Testis (tissue), 5 donors: ENCODE measurements at places on chromosomes 2 and 18. TPM values are rescaled to one million over a fixed set of nuclear protein-coding genes. Genes with fewer than 3 reads are reported as not detected.

DNA sequence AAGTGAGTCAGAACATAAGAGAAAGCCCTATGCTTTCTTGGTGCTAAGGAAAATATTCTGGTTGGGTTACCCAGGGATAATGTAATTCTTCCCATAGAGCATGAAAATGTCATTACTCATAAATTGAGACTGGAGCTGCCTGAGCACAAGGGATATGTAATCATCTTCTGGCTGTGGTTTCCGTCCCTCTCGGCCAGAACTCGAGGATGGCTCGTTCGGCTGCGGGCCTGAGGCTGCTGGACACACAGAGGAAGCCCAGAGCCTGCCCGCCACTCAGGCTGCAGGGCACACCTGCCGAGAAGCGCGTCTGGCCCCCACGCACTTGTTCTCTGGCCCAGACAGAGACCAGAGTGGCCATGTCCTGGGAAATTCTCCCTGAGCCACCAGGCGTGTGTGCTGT is 104.9 kb downstream of the ASAP2 start:
- H3K4me1 ChIP-seq, result peaks cover 7% of the 10 kb centered on the region
- no peaks in the 10 kb centered on the region for H3K27me3 ChIP-seq
- H3K36me3 ChIP-seq, result no peaks in the 10 kb centered on the region

DNA sequence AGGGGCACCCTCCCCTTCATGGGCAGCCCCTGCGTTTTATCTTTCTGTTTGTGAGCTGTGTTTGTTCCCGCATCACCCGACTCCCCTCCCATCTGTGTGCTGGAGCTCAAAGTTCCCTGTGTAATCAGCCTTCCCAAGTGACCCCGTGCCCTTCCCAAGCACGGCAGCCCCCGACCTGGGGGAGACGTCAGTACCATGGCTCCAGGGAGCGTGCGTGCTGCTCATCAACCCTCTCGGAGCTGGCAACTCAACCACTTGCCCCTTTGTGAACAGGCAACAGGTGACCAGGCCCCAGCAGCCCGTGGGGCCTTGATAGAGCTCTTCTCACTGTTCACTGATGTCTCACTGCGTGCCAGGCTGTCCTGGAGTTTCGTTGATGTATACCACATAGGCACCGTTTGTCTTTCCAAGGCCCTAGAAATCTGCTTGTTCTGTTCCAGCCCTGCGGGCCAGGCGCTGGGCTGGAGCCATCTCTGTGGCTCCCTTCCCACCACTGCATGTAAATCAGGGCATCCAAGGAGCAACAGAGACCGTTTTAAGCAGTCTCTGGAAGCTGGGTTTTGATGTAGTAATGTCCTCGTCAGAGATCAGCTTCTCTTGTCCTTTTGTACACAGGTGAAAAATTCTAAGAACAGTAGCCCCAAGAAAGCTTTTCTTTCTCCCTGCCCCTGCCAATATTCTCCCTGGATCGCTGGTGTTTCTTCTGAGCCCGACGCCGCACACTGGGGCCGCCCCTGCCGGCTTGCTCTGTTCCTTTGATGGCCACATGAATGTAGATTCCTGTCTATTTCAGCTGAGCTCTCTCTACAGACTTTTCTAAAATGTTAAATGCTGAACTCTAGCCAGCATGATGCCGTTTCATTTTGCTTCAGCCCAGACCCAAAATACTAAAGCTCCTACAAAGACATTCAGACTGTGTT is 107.0 kb upstream of the PTPRM start:
- no peaks in the 10 kb centered on the region for H3K27me3 ChIP-seq
- DNase-seq, result peak; percentile 82
- peak overlapping the region; percentile 21 for H3K27ac ChIP-seq
- H3K4me3 ChIP-seq, result peak overlapping the region; percentile 17
- H3K4me1 ChIP-seq, result peaks cover 22% of the 10 kb centered on the region
- H3K36me3 ChIP-seq, result no peaks in the 10 kb centered on the region

GRCh38 chr2:883803-884748 is 66.6 kb upstream of the SNTG2 start:
- H3K4me3 ChIP-seq, result no peak overlapping the region
- DNase-seq, result no peak
- no peaks in the 10 kb centered on the region for H3K36me3 ChIP-seq
- H3K27me3 ChIP-seq, result no peaks in the 10 kb centered on the region
- peaks cover 16% of the 10 kb centered on the region for H3K4me1 ChIP-seq

DNA sequence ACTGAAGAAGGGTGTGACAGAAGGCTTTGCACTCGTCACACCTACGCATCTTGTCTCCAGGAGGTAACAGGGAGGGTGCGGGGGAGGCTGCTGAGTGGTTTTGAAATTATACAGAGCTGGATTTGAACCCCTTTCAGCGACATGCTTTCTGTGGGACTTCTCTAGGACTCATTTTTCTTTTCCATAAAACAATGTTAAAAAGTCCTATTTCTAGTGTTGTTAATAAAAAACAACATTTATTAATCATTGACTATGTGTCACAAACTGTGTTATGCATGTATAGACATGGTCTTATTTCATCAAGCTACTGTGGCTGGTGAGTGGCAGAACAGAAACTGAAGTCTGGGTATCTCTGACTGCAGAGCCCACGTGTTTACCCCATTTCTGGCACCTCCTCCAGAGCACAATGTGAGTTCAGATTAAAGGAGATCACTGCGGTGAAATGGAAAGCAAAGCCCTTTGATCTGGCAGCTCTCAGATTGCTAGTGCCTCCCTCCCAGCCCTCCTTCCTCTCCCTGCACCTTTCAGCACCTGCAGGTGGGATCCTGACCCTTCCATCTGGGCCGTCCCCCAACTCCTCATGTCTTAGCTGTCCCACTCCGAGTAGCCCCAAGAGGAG is 315.5 kb upstream of the MYT1L start:
- H3K4me1 ChIP-seq, result no peaks in the 10 kb centered on the region
- H3K4me3 ChIP-seq, result no peak overlapping the region
- no peak overlapping the region for H3K27ac ChIP-seq
- H3K27me3 ChIP-seq, result no peaks in the 10 kb centered on the region
- no peak for DNase-seq

- H3K27ac ChIP-seq, result no peak overlapping the region
- no peaks in the 10 kb centered on the region for H3K27me3 ChIP-seq
- no peaks in the 10 kb centered on the region for H3K36me3 ChIP-seq
- no peaks in the 10 kb centered on the region for H3K4me1 ChIP-seq
- no peak overlapping the region for H3K4me3 ChIP-seq
Observed at GRCh38 chr2:176240301-176240700, 28.9 kb upstream of the MTX2 start.

DNA sequence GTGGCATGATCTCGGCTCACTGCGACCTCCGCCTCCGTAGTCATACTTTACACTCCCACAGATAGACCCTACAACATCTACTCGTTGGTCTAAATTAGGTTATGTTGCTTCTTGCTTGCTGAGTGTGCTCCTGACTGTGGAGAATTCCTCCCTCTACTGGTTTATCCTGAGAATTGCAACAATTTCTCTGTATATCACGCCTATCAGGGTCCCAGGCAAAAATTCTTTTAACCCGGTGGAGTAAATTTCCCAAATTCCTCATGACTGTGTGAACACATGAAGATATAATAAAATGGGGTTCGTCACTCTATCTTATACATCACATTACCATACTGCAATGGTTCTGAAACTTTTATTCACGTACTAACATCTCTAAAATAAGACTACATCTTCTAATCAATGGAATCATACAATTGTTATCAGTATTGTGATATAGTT is 156.7 kb downstream of the EVA1A start:
- H3K4me3 ChIP-seq, result no peak overlapping the region
- H3K27ac ChIP-seq, result no peak overlapping the region
- DNase-seq, result no peak
- H3K36me3 ChIP-seq, result no peaks in the 10 kb centered on the region
- no peaks in the 10 kb centered on the region for H3K4me1 ChIP-seq
- H3K27me3 ChIP-seq, result no peaks in the 10 kb centered on the region

GRCh38 chr18:63553081-63553480 is 10.9 kb downstream of the SERPINB12 start:
- H3K36me3 ChIP-seq, result no peaks in the 10 kb centered on the region
- H3K27ac ChIP-seq, result no peak overlapping the region
- no peaks in the 10 kb centered on the region for H3K4me1 ChIP-seq
- DNase-seq, result peak; percentile 38

GRCh38 chr2:84958135-84959059 is 12.6 kb upstream of the KCMF1 start:
- no peaks in the 10 kb centered on the region for H3K4me1 ChIP-seq
- H3K27me3 ChIP-seq, result no peaks in the 10 kb centered on the region
- no peak for DNase-seq
- no peak overlapping the region for H3K4me3 ChIP-seq
- no peaks in the 10 kb centered on the region for H3K36me3 ChIP-seq

IL37 gene
- 1.3 TPM for total RNA-seq

DNA sequence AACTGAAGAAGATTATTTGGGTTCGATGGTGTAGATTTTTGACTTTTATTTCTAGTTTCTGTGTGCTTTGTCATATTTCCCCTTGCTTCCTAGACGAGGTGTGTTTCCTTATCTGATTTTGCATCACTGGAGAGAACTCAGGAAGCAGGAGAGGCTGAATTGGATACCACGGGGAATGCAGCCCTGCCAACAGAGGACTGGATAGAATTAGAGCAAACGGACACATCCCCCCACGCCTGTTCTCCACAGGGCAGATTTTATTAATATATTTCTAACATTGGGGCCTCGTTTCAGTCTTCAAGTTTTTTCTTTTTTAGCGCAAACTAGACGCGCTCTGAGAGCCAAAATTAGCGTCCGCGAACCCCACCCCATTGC is 678 bp upstream of the VAPA start:
- peak overlapping the region; percentile 96 for H3K4me3 ChIP-seq
- no peaks in the 10 kb centered on the region for H3K27me3 ChIP-seq
- DNase-seq, result no peak
- H3K36me3 ChIP-seq, result no peaks in the 10 kb centered on the region

CKAP2L gene
- total RNA-seq, result 11.0 TPM

DNA sequence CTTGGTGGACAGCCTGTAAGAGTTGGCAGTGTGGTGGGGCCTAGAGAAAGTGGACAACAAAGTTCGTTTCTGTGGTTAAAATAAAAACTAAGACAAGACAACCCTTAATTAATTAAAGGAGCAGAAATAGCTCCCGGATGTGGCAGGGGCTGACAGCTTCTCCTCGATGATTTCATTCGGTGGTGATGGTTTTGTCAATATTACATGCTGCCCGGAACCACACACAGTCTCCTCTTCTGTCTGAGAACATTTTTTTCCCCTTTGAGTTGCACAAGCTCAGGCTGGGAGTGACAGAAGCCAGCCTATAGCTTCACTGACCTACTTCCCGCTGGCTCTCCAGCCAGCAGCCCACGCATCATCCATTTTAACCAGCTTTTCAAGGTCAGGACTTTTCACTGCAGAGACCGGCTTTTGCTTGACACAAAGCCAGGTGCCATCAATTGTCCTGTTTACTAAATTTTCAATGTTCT is 378.8 kb downstream of the SLC4A3 start:
- no peak overlapping the region for H3K4me3 ChIP-seq
- H3K27me3 ChIP-seq, result no peaks in the 10 kb centered on the region
- peak; percentile 76 for DNase-seq
- H3K27ac ChIP-seq, result peak overlapping the region; percentile 57

CYP27A1 gene
- total RNA-seq, result 37.2 TPM

STPG4 gene
- 3.0 TPM for total RNA-seq

GRCh38 chr2:197248623-197249022 is 62.0 kb downstream of the ANKRD44 start:
- H3K4me1 ChIP-seq, result no peaks in the 10 kb centered on the region
- H3K4me3 ChIP-seq, result no peak overlapping the region
- peak; percentile 18 for DNase-seq
- no peaks in the 10 kb centered on the region for H3K27me3 ChIP-seq
- no peaks in the 10 kb centered on the region for H3K36me3 ChIP-seq

- H3K36me3 ChIP-seq, result no peaks in the 10 kb centered on the region
- H3K4me3 ChIP-seq, result no peak overlapping the region
- H3K27me3 ChIP-seq, result no peaks in the 10 kb centered on the region
- H3K27ac ChIP-seq, result no peak overlapping the region
- no peak for DNase-seq
Observed at GRCh38 chr2:170814533-170815230, 2.0 kb upstream of the GAD1 start.

DNA sequence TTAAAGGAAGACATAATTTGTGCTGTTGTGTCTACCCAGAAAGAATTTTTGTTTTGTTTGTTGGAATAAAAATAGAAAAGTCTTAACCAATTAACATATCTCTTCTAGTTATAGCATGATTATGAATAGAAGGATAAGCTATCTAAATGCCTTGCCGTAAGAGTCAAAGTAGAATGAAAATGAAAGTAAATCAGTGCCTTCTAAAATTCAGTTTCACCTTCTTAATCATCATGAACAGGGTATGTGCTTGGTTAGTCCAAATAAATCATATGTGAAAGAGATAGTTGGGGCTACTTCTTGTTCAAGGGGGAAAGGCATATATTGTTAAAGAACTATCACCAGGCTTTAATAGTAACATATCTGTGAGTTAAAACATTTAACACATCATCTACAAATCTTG is 91.5 kb downstream of the GULP1 start:
- H3K36me3 ChIP-seq, result no peaks in the 10 kb centered on the region
- H3K4me1 ChIP-seq, result no peaks in the 10 kb centered on the region
- no peaks in the 10 kb centered on the region for H3K27me3 ChIP-seq
- peak overlapping the region; percentile 36 for H3K4me3 ChIP-seq
- DNase-seq, result no peak

SPDYA gene
- 40.9 TPM for total RNA-seq

- H3K27ac ChIP-seq, result peak overlapping the region; percentile 86
- no peak overlapping the region for H3K4me3 ChIP-seq
- H3K36me3 ChIP-seq, result no peaks in the 10 kb centered on the region
- no peak for DNase-seq
- H3K4me1 ChIP-seq, result peaks cover 21% of the 10 kb centered on the region
Observed at GRCh38 chr2:102226612-102227391, 40.0 kb downstream of the IL1RL2 start.

TEKT4 gene
- 23.5 TPM for total RNA-seq

- no peak overlapping the region for H3K4me3 ChIP-seq
- no peak for DNase-seq
- no peaks in the 10 kb centered on the region for H3K4me1 ChIP-seq
- no peaks in the 10 kb centered on the region for H3K36me3 ChIP-seq
- no peaks in the 10 kb centered on the region for H3K27me3 ChIP-seq
- no peak overlapping the region for H3K27ac ChIP-seq
Observed at GRCh38 chr2:102514061-102514785, 41.2 kb downstream of the SLC9A4 start.

DNA sequence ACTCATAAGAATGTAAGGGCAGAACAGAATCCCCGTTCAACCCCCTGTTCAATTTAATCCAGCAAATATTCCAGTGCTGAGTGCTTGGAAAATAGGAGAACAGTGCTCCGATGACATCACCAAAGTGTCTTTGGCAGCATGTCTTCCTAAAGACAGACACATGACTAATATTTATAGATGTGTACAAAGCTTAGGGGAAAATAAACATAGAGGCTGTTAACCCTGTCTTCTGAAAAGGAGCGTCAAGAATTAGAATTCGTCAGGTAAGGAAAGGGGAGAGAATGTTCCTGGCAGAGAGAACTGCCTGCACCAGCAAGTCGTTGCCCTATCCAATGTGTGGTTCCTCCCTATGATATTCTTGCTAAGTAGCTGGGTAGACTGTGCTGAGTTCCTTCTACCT is 72.7 kb downstream of the PLB1 start:
- H3K4me3 ChIP-seq, result no peak overlapping the region
- DNase-seq, result no peak
- H3K36me3 ChIP-seq, result no peaks in the 10 kb centered on the region
- no peak overlapping the region for H3K27ac ChIP-seq

- no peak overlapping the region for H3K4me3 ChIP-seq
- peak; percentile 57 for DNase-seq
- H3K4me1 ChIP-seq, result peaks cover 40% of the 10 kb centered on the region
- H3K27me3 ChIP-seq, result no peaks in the 10 kb centered on the region
Observed at GRCh38 chr2:54629914-54630857, 93.3 kb upstream of the EML6 start.

GMPPA gene
- total RNA-seq, result 24.6 TPM
